ENCODE measurements at places on chromosomes 1 and 21. TPM values are rescaled to one million over a fixed set of nuclear protein-coding genes. Genes with fewer than 3 reads are reported as not detected.

S100A1 gene
- 3.6 TPM for total RNA-seq

TCHHL1 gene
- total RNA-seq, result not detected

GRCh38 chr21:38663282-38663681 is 142.4 kb upstream of the ETS2 start:
- no peak for DNase-seq

CRYAA gene
- total RNA-seq, result not detected

SDF4 gene
- total RNA-seq, result 87.1 TPM

DNA sequence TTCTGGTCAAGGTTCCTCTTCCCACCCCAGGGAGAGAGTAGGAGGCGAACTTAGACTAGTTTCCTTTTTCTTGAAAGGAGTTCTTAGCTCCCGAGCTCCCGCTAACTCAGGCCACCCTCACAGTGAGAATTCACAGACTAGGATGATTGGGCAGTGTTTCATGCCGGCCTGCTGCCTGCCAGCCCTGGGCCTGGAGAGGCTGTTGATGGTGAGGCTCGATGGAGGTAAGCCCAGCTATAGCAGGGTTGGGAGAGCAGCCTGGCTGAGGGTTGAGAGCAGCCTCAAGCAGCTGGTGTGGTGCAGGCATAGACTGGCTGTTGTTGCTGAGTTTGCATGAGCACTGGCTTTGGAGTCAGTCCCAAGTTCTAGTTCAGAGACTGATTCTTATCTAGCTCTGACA is 274.4 kb downstream of the MATN1 start:
- no peak for DNase-seq

DNA sequence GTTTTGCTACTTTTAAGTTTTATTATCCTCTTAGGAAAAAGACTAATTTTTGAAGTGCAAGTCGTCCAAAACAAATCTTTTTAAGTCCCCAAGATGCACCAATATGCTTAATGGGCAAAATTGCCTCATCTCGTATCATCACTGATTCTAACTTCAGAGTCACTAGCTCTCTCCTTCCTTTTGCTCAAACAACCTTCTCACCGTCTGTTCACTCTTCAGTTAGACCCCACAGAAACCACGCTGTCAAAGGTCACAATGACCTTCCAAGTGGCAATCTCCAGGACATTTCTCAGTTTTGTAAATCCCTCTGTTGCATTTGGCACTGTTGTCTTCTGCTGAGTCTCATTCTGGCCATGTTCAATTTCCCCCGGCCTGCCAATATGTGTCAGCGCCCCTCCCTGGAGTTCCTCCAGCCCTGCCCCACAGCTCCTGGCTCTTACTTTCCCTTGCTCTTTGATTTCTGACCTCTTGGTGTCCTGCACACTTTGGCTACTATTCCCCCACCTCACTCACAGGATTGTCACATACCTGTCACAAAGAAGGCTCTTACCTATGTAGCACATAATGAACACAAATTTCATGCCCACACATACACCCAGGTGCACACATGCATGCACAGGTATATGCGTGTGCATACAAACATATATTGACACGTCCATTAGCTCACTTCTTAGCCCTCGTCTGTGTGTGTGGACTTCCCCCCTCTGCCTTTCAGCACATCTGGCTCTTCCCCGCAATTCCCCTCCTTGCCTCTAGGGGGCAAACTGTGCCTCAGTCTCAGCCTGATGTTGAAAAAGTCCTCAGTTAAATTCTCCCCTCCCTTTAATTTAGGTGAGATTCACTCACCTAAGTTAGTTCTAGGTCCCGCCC is 354.0 kb upstream of the DUSP10 start:
- DNase-seq, result peak; percentile 72

CCDC27 gene
- total RNA-seq, result not detected

DNA sequence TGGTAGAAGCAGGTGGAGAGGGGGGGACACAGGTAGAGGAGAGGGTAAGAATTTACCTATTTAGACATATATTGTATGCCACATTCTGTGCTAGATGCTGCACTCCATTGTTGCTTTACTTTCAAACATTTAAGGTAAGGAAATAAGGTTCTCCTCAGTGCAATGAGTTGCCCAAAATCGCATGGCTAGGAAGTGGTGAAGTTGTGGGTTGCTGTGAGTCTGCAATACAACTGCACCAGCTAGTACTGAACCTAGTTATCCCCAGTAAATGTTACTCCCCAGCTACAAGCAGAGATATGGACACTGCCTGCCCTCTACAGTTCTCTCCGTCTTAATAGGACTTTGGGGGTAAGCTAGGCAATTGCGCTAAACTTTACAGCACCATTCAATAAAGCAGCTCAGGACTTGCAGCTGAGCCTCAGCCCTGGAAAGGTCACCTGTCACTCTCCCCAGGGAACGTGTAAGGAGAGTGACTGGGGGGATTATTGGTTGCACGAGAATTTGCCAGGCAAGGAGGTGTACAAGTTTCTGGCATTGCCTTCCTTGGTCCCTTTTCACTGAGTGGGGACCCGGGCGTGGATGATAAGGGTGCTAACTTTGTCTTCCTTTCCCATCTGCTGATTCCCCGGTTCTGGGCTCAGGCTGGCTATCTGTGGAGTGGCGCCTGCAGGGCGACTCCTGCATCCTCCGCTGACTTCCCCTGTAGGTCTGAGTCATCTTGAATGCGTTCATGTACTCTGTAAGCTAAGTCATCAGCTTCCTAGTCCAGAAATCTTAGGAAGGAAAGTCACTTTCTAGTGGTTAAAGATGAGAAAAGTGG is 71.3 kb upstream of the CNTN2 start:
- DNase-seq, result no peak

- DNase-seq, result no peak
These were observed 28.1 kb downstream of the PDE9A start for GRCh38 chr21:42681296-42682206.

DNA sequence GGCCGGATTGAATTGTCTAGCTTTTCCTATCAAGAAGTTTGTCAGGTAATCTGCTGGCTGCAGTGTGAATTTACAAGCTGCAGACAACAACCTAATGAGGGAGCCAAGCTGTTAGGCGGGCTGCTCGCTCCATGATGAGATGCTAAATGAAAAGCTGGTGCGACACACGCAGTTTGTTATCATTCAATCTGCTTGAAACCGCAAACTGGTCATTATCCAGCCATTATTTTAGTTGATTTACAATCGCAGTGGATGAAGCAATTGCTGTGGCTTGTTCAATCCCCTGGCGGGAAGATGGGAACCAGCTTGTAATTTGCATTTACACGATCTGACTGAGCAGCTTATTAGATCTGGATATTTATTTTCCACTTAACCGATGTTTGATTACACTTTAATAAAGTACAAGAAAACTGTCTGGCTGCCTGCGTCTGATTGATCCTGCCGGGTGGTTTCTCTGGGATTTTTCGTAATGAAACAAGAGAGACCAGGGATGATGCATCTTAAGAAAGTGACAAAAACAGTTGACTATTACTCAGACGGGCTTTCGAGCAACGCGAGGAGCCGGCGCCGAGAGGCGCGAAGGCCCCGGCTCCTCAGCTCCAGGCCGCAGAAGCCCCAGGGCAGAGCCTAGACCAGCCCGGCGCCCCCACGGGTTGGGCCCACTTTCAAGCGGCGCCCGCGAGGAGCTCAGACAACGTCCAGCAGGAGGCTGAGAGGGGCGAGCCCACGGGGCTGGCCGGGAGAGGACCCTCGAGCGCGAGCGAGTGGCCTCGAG is 118.0 kb upstream of the BARHL2 start:
- no peak for DNase-seq

GRCh38 chr1:150249936-150250335 is 7.6 kb upstream of the CA14 start:
- no peak for DNase-seq

GRCh38 chr1:207937204-207937603 is 26.3 kb upstream of the CD34 start:
- DNase-seq, result no peak

IFNLR1 gene
- total RNA-seq, result not detected

SNX27 gene
- 28.9 TPM for total RNA-seq

OR2L8 gene
- total RNA-seq, result not detected

- DNase-seq, result no peak
These were observed 32.1 kb upstream of the CLIC4 start for GRCh38 chr1:24713176-24713575.

- peak; percentile 51 for DNase-seq
These were observed 123.9 kb upstream of the VAMP3 start for GRCh38 chr1:7646981-7647901.

TMEM52 gene
- 0.61 TPM for total RNA-seq

- DNase-seq, result no peak
These were observed 33.5 kb downstream of the HTR6 start for GRCh38 chr1:19698181-19698580.

- no peak for DNase-seq
These were observed 37.3 kb upstream of the COL6A2 start for GRCh38 chr21:46060596-46061061.

GRCh38 chr1:31063631-31064030 is 1.9 kb downstream of the PUM1 start:
- DNase-seq, result no peak

VWA1 gene
- 0.58 TPM for total RNA-seq

GRCh38 chr1:70288166-70288565 is 66.4 kb downstream of the ANKRD13C start:
- no peak for DNase-seq

DNA sequence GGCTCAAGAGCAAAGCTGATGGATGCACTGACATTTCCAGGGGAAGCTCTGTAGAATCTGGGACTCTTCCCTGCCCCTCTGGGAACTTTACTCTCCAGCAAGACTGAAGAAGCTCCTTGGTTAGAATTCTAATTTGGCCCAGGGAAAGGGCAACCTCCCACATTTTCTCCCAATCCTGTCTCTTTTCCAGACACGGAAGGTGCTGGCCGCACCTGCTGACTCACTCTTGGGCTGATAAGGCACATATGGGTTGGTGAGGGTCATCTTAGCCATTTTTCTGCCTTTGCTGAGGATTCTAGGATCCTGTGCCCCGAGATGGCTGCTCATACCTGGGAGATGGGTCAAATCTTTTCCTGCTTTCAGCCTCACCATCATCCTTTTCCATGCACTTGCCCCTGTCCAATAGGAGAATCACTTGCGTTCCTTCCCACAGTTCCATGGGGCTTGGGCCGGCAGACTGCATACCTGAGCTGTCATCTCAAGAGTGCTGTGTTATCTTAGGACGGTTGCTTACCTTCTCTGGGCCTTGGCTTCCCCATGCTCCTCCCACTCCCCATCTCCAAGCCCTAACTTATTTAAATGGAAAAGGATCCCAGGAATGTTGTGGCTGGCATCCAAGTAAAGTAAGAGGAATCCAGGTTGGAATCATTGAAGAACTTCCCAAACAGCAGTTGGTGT is 1.3 kb downstream of the TINAGL1 start:
- DNase-seq, result no peak

- no peak for DNase-seq
These were observed 19.5 kb upstream of the AJAP1 start for GRCh38 chr1:4634793-4635406.

FAM110D gene
- total RNA-seq, result 0.18 TPM

DNA sequence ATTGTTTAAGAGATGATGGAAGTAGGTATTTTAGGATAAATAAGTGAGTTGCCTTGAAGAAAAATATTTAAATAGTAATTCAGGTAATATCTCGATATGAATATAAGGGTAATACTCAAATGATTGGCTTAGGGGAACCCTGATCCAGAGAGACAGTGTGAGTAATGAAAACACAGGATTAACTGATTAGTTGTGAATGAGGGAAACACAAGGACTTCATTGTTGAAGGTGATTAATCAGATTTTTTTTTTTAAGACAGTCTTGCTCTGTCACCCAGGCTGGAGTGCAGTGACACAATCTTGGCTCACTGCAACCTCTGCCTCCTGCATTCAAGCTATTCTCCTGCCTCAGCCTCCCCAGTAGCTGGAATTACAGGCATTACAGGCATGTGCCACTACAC is 12.7 kb downstream of the SLC25A33 start:
- DNase-seq, result no peak

FCRL2 gene
- total RNA-seq, result not detected

DNA sequence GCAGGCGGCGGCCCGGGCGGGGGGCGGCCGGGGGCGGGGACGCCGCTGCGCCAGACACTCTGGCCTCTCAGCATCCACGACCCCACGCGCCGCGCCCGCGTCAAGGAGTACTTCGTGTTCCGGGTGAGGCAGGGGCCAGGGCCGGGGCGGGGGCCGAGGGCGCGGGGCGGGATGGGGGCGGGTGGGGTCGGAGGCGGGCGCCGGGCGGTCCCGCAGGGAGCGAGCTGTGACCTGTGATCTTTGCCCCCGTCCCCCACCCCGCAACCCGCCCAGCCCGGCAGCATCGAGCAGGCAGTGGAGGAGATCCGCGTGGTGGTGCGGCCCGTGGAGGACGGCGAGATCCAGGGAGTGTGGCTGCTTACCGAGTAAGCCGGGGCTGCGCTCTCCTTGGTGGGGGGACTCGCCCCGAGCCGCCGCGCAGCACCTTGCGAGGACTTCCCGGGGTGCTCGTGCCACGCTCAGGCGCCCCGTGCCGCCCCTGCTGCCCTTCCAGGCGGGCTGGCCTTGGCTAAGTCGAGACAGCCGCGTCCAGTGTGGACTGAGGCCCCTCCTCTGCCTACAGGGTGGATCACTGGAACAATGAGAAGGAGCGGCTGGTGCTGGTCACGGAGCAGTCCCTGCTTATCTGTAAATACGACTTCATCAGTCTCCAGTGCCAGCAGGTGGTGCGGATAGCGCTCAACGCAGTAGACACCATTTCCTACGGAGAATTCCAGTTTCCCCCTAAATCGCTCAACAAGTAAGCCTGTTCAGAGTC is 514 bp downstream of the TPRG1L start:
- DNase-seq, result peak; percentile 62

CD48 gene
- total RNA-seq, result not detected

DNA sequence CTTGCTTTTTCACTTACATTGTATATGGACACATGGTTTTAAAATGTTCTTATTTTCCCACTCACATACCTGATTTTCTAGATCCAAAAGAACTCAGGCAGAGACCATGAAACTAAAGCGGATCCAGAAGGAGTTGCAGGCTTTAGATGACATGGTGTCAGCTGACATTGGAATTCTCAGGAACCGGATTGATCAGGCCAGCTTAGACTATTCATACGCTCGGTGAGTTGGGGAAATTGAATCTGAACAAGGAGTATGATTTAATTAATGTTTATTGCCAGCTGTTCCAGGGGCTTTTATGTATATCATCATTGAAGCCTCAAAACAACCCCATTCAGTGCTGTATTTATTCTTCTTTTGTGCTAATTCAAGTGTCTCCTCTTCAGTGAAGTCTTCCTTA is 12.7 kb downstream of the GORAB start:
- DNase-seq, result no peak

DNA sequence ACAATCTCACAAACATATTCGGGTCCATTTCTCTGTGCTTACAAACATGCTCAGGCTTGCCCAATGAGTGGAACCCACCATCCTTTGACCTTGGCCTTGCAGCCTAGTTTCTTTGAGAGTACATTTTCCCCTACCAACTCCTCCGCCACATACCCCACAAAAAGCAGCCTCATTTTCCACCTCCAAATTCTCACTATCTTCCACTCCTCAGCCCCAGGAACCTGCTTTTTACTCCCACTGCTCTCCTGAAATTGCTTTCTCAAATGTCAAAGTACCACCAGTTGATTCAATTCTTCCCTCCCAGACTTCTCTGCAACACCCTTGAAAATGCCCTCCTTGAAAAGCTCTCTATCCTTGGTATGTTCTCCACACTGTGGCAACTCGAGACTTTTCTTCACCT is 103.8 kb downstream of the RUNX1 start:
- DNase-seq, result no peak

- no peak for DNase-seq
These were observed 148.6 kb upstream of the KRTAP19-8 start for GRCh38 chr21:31186916-31187315.

GRCh38 chr1:244409701-244410100 is 42.0 kb downstream of the ADSS2 start:
- DNase-seq, result no peak

GRCh38 chr1:213531369-213532310 is 456.1 kb upstream of the PROX1 start:
- DNase-seq, result no peak

GRCh38 chr1:244919320-244920282 is 55.3 kb upstream of the HNRNPU start:
- no peak for DNase-seq

SGIP1 gene
- total RNA-seq, result 0.05 TPM

ARTN gene
- total RNA-seq, result 3.0 TPM

All from SJCRH30 (cell line).